Erythroblast (primary cell): ENCODE measurements at places on chromosomes 3 and 15.
A peak's percentile ranks its signal among the peaks of the same experiment; 100 is the strongest.

GRCh38 chr3:24047513-24047912 lies 102.4 kb downstream of the NR1D2 start:
- DNase-seq, result no peak

GRCh38 chr3:58490860-58491501 lies 915 bp upstream of the KCTD6 start:
- DNase-seq, result no peak

DNA sequence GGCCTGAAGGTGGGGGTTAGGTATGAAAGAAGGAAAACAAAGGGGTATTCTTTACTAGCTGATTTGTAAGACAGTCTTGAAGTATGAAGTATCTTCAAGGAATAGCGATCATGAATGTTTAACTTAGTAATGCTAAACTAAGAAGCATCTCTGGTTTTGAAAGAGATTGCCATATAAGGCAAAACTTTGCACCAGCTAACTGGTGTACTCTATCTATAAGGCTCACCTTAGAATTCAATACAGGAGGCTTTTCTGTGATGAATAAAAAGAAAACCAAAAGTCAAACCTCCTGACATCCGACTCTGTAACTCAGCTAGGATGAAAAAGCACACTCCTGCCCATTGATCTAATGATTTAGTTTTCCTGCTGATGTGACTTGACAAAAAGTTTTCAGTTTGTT lies 54.7 kb downstream of the FOXP1 start:
- no peak for DNase-seq

DNA sequence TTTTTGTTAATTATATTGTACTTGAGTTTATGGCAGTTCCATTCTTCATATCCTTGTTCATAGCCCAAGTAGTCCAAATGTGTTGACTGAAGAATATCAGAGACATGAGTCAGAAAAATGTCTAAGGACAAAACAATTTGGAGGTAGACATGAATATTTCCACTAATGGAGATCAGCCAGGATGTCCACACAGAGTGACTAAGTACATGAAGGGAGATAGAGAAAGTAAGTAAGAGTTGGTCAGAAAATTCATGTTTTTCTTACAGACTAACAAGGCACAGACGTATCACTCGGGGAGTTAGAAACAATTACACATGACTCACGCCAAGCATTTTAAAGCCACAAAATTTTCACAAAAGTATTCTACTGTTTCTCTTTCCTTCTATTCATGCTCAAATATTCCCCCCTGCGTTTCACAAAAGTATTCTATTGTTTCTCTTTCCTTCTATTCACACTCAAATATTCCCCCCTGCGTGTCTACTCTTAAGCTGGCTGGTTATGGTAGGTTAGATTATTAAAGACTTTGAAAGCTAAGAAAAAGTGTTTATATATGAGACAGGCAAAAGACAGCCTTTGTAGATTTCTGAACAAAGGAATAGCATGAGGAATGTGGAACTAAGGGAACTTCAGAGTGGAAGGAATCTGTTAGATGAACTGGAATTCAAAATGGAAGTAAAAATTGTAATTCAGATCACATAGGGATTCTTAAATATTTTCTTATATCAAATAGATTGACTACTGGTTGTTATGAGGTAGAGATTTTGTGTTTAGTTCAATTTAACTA lies 648.7 kb upstream of the CCDC54 start:
- DNase-seq, result no peak

DNA sequence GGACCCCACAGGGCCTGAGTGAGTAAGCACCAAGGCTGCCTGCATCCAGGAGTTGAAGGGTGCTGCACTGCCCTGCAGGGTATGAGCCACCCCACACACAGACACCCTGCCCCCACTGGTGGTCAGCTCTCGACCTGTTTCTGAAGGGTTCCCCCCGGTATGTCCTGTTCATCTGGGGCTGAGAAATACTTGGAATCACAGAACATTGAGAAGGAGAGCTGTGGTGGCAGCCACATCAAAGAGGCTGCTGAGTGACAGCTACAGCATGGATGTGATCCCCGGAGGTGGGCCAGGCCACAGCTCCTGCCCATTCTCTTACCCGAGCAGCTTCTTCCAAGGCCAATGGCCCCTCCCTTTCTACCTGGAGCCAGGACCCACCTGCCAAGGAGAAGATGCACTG lies 66.4 kb upstream of the PLXNA1 start:
- DNase-seq, result no peak

GRCh38 chr3:11186771-11187191 lies 32.5 kb downstream of the HRH1 start:
- DNase-seq, result no peak

DNA sequence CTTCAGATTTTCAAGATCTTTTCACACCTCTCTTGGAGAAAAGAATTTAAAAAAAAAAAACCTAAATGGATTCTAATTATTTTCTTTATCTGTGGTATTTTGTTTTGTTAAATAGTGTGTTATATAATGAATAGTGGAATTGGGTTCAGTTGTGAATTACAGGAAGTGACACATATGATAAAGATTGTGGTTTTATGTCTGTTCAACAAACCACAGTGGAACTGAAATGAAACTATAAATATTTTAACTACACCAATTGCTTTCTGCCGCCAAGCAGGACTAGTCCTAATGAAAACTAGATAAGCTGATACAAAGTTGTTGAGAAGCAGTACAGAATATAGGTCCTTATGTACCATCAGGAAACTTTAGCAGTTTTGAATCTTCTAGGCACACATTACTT lies 121.6 kb downstream of the UBE2E2 start:
- DNase-seq, result no peak

DNA sequence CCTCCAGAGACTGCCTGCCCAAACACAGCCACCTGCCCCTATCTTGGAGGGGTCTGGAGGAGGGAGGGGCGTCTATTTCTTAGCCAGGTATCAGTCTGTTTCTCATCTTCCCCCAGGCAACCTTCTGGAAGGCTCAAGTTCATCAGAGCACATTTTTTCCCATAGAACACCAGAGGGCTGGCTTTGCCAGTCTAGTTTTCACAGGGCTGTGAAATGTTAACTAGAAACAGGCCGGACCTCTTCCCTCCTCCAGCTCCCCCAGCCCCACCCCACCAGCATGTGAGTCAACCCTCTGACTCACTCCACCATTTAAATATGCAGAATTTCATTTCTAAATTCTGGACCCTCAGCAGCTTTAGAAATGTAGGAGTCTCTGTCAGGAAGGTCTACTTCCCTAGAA lies 66.9 kb downstream of the SLCO2A1 start:
- DNase-seq, result no peak

DNA sequence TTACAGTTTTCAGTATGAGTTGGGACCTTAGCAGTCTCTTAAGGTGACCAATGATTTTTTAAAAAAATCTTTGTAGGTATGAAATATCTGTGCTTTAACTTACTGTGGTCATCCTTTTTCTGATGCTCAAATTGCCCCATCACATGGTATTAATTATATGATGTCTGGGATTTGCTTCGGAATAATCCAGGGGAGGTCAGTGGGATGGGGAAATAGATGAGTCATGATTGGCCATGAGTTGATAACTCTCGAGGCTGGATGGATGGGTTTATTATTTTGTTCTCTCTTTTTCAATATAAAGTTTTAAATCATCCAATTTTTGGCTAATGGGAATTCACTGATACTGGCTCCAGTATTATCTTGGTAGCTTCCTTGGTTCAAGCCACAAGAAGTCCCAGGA lies 370.3 kb upstream of the TPM1 start:
- no peak for DNase-seq

- no peak for DNase-seq
Observed at GRCh38 chr3:98519351-98519750, 3.4 kb downstream of the CLDND1 start.

- no peak for DNase-seq
Observed at GRCh38 chr3:145190138-145190537, 970.8 kb downstream of the PLOD2 start.

GRCh38 chr15:79479616-79480015 lies 47.5 kb downstream of the MINAR1 start:
- DNase-seq, result no peak

DNA sequence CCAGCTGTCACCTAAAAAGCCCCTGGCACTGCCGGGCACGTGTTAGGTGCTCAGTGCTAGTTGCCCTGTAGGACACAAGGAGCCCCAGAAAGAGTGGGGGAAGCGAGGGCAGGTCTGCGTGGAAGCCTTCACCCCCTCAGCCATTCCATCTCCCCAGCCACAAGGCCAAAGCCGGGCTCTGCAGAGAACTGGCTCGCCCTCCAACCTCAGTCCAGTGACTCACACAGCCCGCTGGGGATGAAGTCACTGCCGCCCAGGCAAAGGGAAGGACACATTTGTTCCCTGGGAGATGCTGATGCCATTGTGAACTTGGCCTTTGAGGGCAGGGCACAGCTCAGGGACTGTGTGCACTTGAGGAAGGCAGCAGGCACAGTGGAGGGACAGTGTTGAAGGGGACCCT lies 48.1 kb downstream of the IQSEC1 start:
- DNase-seq, result no peak

DNA sequence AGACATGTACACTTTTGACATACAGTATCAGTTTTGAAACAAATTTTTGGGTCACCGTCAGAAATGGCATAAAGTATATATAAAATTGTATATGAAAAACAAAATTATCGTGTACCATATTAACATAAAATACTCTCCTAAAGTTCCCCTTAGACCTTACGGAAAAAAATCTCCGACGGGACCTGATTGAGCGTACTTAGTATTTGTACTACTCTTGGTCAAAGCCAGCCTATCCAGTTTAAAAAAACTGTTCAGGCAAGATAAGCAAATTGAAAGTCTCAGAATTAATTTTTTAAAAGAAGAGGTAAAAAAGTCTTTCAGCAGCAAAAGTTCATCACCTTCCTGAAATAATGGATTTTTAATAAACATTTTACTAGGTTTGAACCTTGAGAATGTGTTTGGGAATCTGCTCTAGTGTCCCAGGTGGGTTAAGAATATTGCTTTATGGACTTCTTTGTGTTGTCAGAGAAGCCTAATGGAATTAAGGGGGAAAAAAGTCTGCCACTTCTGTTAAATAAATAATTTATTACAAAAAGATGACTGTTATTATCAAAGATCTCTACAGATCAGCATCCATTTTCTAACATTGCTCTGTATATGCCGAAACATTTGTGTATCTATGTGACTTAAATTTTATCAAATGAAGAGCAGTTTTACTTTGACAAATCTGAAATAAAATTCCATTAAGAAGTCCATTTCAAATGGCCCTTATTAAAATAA lies 48.6 kb downstream of the ZBTB20 start:
- no peak for DNase-seq

DNA sequence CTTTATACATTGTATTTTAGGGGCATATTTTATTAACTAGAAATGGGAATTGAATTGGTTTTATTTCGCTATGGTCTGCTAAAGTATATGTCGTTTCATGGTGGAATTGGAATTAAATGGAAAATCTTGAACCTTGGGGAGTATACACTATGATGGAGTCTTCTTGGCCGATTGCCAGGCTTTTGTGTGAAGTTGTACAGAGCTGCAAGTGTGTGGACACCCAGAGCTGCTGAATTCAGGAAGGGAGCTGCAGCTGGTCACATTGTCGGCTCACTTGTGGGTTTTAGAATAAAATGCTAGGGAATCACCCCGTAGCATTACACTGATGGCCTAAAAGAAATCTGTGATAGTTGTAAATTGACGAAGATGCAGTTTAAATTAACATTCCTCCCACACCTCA lies 35.1 kb downstream of the USP3 start:
- DNase-seq, result peak; percentile 33

DNA sequence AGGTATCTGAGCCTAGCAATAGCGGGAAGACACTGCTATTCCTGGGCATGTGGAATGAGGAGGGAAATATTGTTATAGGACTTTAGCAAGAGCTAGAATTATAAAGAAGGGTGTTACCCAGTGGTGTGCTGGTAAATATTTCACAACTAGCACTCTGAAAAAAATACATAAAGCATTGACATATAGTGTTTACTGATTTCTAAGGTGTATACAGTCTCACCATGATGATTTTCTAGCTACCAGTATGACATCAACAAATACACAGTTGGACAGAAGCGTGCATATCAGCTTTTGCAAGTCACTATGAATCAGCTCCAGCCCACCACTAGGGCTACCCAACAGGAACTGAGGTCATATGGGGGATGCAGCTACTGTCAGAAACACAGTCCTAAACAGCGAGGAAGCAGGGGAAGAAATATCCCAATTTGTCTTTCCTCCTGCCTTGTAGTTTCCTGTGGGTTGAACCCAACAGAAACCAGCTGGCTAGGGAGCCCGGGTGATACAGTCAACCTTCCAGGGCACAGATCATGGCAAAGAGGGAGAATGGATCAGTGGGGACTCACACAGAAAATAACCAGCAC lies 39.6 kb downstream of the HGD start:
- DNase-seq, result peak; percentile 78

GRCh38 chr3:177898185-177898584 lies 638.1 kb upstream of the KCNMB2 start:
- DNase-seq, result no peak

DNA sequence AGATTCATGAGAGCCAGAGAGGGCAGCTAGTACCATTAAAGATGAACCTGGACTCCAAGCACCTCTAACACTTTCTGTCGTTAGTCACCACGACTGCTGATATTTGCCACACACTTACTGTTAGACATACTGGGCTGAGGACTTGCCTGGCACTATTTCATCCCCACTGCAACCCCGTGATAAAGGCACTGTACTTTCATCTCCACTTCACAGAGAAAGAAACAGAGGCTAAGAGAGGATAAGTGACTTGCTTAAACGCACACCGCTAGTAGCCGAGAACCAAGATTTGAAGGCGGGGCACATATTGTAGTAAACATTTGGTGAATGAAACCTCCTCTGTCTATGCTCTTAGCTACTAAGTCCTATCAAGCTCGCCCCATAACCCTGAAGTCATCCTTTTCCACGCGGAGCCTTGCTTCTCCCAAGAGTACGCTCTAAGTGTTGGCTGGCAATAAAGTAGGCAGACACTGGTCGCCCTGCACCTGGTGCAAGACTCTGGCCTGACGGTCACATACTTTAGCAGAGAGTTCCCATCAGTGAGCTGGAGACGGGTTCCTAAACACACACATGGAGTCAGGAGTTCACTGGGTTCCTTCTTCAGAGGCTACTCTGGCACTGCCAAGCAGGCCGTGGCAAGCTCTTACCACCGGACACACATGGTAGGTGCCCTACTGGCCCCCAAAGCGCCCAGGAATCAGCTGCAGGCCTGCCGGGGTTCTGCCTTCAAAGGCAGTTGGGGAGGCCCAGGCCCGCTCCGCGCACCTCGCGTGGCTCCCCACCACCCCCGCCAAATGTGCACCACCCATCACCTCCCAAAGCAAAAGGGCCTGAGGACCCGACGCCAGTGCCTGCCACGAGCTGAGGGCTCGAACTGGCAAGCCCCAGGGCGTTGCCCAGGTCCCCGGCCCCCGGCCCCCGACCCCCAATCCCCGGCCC lies 951 bp downstream of the POMGNT2 start:
- DNase-seq, result peak; percentile 83

DNA sequence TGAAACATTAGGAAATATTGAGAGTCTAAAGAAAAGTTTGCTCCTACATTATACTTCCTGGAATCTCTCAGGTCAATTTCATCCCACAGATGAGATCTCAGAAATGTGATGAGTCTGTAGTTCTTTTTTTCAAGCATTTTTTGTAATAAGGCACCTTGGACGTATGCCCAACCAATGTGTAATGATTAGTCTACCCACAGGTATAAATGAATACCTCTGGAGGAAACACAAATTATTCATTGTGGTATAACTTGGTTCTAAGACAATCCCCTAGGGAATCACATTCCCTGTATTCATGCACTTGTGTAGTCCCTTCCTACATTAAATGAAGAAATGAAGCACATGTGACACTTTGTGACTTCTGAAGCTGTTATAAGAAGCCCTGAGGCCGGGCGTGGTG lies 596.2 kb upstream of the UBE2E2 start:
- no peak for DNase-seq
